Natural killer cell (primary cell): ENCODE measurements at places on chromosomes 3 and 15. TPM values are rescaled to one million over a fixed set of nuclear protein-coding genes. Genes with fewer than 3 reads are reported as not detected.

Gene ABCF3
- 157 TPM for total RNA-seq

Gene PIAS1
- 103 TPM for total RNA-seq

Gene ESYT3
- total RNA-seq = not detected

Gene SLC35G2
- not detected for total RNA-seq

Gene ADCY5
- total RNA-seq = not detected

- DNase-seq = no peak
These were observed 8.7 kb upstream of the P2RY12 start for GRCh38 chr3:151393146-151393830.

DNA sequence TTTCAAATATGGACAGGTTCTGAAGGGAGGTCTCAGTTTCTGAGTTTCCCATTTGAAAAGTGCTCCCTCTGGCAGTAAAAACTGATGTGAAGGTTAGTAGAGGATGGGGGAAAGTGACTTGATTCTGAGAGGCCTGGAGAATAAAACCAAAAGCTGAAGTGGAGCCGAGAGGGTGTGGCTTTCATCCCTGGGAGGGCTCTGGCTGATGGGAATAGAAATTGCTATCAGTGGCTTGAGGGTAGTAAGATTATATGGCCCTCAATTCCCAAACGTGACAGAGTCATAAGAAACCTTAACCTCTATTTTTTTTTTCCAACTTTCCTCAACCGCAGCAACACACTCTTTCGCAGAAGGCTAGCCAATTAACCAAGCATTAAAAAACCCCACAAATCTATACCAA lies 185.9 kb downstream of the MEIS2 start:
- no peak for DNase-seq

GRCh38 chr3:112653209-112653871 lies 12.4 kb upstream of the CCDC80 start:
- no peak for DNase-seq

GRCh38 chr15:57033715-57034439 lies 115.4 kb downstream of the TCF12 start:
- no peak for DNase-seq

DNA sequence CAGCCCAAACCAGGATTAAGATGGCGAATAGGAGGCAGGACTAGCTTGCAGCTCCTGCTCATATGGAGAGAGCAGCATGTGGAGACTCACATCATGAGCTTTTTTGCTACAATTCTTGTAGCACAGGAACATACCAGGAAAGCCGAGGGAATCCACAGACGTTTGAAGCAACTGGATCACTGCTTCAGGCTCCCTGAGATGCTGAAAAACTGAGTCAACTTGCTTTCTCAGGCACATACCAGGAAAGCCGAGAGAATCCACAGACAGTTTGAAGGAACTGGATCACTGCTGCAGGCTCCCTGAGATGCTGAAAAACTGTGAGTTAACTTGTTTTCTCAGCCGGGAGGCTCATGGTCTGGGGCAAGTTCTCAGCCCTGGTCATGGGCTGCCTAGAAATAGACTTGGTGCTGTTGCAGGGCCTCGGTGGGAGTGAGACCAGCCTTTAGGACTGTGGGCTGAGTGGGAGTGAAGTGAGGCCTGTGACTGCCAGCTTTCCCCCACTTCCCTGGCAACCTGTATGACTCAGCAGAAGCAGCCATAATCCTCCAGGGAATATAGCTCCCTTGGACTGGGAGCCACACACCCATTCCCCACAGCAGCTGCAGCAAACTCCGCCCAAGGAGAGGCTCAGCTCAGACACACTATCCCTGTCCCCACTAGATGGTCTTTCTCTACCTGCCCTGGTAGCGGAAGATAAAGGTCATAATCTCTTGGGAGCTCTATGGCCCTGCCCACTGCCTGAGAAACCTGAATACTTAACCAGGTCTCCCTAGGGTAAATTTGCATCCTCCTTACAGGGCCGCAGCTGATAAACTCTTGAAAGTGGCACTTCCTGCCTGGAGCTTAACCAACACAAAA lies 51.9 kb upstream of the PFN2 start:
- DNase-seq = no peak

- DNase-seq = no peak
These were observed 300.8 kb downstream of the ZBTB20 start for GRCh38 chr3:114846252-114846651.

DNA sequence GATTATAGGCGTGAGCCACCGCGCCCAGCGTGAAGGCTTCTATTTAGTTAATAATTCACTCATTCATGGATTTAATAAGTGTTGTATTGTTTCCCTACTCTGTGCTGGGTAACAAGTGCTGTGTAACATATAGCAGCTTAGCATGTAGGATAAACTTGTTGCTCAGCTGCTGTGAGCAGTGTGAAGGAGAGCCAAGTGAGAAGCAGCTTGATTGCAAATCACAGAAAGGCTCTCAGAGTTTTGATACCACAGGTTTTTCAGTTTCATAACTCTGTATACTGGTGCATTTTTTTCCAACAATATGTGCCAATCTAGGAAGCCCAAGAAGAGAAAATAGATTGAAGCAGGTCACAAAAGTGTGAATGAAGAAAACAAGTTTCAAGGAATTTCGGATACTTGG lies 48.4 kb downstream of the AGTR1 start:
- no peak for DNase-seq

DNA sequence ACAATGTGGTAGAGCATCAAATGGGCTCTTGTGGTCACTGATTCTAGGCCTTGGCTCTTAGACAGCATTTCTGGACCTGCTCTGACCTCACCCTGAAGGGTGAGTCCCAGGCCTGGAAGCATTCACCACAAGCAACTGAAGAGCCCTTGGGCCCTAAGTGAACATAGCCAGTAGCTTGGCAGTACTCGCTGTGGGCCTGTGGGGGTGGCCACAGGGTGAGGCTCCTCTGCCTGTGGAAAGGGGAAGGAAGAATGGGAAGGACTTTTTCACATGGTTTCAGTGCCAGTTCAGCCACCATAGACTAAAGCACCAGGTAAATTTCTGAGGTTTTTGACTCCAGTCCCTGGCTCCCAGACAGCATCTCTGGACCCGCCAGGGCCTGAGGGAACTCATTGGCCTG lies 5.1 kb upstream of the ZSCAN2 start:
- no peak for DNase-seq

GRCh38 chr3:63046152-63046551 lies 170.9 kb upstream of the CADPS start:
- no peak for DNase-seq

- DNase-seq = no peak
These were observed 129.0 kb downstream of the SEMA6D start for GRCh38 chr15:47846128-47846868.
